ENCODE measurements at places on chromosomes 12 and 14.

- no peak for DNase-seq
These were observed 154.8 kb upstream of the FAR2 start for GRCh38 chr12:28994179-28994715.

- DNase-seq, result no peak
These were observed 5.9 kb downstream of the TBX3 start for GRCh38 chr12:114678028-114678427.

DNA sequence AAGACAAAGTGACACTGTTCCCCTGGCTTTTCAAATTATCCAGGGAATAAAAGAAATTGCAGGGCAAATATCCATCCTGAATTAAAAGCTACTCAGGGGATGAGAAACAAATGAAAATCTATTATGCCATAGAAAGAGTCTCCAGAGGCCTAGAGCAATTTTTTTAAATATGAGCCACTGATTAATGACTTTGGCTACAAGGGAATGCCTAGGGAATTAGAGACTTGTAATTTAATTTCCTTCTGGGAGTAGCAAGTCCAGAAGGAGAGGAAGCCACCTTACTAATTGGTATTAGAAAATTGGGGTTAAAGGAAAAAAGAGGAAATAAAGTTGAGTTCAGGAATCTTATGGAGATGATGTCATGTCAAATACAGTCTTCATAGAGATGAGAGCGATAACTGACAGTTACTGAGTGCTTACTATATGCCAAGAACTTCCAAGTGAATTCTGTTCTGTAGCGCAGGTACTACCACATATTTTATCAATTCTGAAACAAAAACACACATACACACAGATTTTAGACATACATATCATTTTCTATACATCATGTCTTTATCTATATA, 304.4 kb downstream of the DUSP6 start:
- no peak for DNase-seq

DNA sequence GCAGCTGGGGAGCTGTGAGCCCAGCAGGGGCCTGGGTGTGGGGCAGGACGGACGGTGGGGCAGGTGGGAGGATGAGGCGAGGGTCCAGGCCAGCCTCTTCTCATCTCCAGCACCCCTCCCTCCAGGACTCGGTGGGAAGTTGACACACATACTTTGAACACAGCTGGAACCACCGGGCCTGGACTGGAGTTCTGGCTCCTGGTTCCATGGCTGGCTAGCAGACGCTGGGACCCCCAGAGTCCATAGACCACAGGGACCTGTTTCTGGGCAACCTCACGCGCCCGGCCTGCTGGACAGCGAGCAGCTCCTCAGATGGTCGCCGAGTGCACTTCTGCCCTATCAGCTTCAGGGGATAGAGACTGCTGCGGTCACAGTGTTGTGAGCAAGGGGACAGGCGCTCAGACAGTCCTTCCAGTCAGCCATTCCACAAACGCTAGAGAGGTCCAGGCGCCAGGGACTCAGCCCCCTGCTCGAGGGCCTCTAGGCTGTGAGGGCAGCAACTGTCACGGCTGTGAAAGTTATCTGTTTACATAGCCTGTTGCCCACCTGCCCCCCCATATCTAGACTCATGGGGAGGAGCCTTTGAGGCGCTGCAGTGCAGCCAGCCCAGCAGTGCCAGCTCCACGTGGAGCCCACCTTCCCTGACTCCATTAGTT, 25.2 kb downstream of the TCHP start:
- DNase-seq, result no peak

DNA sequence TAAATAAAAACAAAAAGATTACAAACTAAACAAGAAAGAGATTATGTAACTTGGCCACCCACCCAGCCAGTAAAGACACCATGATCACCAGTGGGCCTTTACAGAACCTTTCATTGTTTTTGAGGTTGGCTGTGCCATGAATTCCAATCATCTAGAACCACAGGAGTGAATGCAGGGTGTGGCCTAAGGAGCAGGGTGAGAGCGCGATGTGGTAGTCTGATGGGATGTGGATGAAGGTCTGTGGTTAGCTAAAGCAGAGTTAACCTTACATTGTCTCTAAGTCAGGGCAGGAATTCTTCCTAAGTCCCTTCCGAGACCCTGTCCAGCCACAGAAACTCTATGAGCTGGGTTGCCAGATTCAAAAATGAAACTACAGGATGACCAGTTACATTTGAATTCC, 54.0 kb upstream of the CDKN3 start:
- no peak for DNase-seq

DNA sequence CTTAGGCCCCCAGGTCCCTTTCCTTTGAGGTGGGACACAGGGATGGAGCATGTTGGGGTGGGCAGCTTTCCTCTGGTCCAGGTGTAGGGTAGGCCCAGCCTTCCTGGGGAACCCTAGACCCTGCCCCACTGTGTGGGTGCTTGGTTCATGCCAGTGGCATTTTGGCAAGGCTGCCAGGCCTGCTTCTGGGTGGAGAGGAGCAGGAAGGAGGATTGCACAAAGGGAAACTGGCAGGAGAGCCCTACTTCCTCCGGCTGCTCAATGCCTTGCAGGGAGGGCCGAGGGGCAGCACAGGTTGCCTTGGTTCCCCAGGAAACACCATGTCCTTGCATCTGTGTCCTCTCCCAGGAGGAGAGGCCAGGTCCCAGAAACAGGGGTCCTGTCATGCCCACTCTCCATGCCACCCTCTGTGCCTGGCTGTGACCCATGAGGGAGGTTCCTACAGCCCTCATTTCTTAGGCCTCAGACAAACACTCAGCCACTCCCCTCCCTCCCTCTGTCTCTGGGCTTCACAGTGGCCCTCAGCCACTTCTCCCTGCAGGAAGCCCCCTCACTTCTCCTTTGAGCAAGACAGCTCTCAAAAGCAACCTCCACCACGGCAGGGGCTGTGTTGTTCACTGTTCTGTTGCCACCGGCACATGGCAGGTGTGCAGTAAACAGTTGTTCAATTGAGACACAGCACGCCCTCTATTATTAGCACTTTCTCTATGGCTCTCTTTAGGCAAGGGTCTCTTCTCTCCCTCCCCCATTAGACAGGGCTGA, 6.8 kb upstream of the KRT80 start:
- DNase-seq, result no peak

DNA sequence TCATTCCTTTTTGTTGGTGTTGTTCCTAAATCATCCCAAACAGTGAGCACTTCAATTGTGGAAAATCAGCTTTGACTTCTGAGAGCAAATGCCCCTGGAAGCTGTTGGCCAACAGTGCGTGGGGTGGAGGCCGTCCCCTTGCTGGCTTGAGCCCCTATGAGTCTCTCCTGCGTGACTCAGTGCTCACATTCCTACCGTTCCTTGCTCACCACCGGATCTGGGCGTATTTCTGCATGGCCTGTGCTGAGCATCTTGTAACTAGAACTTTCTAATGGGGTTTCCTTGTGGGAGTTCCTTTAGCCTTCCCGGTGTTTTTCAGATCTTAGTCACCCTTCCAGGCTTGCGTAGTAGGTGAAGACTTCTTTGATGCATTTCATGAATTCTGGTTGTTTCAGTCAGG, 14.7 kb downstream of the SERPINA1 start:
- no peak for DNase-seq

Data from activated CD4-positive, alpha-beta T cell treated with anti-CD3 and anti-CD28 coated beads for 24 hours (primary cell).